Urinary bladder (tissue), 4 donors: ENCODE measurements at places on chromosomes 7 and 10. TPM values are rescaled to one million over a fixed set of nuclear protein-coding genes. Genes with fewer than 3 reads are reported as not detected.

Gene GIMAP8
- total RNA-seq, result 15.2 TPM

Gene FOXI2
- not detected for total RNA-seq

Gene SLC26A5
- 1.6 TPM for total RNA-seq

Gene IRF5
- total RNA-seq, result 5.3 TPM

Gene NRCAM
- total RNA-seq, result 9.7 TPM

Gene MACC1
- total RNA-seq, result 7.1 TPM

DNA sequence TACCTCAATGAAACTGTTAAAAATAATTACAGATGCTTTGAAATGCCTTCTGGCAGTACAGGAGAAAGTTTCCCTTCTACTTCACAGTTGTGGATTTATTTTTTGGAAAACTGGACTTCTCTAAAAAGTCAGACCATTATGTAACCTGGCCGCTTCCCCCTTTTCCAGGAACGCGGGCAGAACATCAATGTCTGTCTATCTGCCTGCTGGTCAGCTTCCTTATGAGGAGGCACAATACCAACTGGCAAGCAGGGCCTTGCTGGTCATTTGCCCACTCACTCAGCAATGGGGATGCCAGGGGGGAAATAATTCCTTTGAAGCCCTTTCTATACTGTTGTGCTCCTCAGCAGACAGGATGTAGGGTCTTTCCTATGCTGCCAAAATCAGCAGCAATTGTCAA lies 22.5 kb upstream of the ADRB1 start:
- no peak for DNase-seq

DNA sequence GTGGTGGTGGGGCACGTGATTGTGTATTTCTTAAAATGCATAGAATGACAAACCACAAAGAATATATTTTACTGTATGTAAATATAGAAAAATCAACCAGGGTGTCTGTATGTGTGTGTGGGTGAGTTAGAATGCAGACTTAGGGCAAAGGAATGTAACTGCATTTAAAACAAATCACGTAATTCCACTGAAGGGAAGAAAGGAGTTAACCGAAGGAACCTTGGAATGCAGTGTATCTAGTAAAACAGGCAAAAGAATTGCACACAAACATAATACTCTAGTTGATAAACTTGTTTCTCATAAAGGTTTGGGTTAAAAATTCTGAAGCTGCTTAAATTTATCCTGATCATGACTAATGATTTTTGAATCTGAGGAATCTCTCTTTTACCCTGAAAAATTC lies 134.9 kb downstream of the ADRA2A start:
- no peak for DNase-seq

DNA sequence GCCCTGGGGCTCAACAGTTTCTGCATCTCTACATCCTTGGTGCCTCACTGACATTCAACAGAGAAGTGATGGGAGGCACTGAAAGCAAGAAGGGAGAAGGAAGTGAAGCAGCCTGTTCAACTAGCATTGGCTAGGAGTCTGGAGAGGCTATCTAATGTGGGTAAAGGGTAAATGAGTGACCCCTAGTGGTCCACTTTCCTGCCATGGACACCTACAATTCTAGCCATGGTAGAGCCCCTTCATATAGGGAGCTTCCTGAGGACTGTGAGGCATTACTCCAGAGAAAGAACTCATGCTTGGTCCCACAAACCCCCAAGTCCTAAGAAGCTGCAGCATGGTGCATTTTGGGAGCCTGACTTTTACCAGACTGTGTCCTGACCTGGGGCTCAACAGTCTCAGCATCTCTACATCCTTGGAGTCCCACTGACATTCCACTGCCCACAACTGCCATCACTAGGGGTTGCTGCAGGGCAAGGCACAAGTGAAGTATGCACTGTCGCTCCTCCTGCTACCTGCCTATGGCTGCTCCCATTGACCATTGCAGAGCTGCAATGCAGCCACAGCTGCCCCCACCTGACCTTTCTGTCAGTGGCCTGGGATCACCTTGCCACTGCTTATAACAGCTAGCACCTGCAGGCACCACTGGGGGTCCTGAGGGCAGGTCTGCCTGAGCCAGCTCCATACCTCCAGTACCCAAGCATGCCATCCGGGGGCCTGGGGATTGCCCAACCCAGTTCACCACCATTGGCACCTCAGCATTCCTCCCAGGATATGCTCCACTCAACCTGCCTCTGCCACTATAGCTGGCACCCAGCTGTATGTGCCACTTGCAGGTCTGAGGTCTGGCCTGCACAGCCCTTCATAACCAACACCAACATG lies 44.1 kb upstream of the CDK6 start:
- no peak for DNase-seq

GRCh38 chr7:135936497-135937217 lies 40.5 kb downstream of the MTPN start:
- DNase-seq, result no peak

GRCh38 chr7:73718438-73718881 lies 1.0 kb downstream of the STX1A start:
- DNase-seq, result no peak

DNA sequence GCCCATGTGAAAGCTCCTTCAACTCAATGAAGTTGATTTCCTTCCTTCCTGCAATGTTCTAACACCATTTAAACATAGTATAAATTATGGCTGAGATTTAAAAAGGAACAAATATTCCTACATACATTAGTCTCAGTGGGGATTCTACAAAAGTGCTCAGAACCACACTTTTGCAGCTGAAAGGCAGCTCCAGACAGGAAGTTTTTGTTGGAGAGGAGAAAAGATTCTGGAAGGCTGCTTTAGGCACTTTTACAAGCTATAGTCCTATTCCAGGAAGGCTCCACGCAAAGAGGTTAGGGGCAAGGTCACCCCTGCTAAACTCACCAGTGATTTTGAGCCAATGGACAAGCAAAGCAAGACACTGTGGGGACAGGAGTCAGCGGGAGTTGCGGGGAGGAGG lies 179.2 kb upstream of the CDCA7L start:
- DNase-seq, result no peak

GRCh38 chr7:127375631-127376030 lies 16.9 kb downstream of the ZNF800 start:
- DNase-seq, result no peak

DNA sequence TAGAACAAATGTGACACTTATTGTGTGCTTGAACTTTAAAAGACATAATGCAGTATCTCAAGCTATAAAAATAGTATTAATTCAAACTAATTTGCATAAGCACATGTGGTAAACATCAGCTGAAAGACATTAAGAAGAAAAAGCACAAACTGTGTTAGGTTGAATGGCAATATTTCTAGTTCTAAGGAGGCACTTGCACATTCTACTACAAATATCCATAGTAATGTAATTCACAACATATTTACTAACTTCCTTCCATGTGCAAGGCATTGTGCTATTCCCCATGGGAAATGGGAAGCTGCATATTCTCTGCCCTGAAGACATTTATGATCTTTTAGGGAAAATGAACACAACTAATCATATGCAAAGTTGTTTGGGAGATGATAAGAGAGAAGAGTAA lies 80.2 kb upstream of the SLC13A1 start:
- no peak for DNase-seq

DNA sequence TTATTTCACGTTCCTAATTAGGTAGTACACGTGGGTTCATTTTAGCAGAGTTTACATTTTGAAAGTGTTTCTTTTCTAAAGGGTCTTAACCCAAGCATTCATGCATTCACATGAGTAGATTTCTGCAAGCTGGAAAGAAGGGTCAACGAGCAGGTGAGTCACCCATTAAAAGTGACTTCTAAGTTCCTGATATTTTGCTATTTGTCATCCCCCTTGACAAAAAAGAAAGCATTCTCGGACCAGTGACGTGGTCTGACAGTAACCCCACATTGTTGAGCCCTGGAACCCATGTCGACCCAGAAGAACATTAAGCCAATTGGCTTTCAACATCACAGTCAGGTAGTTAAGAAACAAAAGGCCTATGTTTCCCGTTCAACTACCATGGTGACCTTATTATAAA lies 49.6 kb downstream of the ABCB5 start:
- no peak for DNase-seq

GRCh38 chr10:24197263-24197662 lies 11.7 kb upstream of the KIAA1217 start:
- DNase-seq, result no peak

DNA sequence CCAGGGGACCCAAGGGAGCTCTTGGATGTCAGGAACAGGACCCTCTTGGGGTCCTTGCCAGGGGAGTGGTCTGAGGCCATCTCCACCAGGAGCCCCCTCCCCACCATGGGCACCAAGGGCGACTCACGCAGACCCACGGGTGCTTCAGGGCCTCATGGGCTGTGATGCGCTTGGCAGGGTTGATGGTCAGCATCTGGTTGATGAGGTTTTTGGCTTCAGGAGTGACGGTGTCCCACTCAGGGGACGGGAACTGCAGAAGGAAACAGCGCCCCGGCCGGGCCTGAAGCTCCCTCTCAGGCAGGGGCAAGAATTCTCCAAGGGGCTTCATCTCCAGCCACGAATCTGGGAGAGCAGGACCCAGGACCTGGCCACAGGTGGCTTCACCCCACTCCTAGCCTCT lies 41.3 kb downstream of the YKT6 start:
- DNase-seq, result no peak

DNA sequence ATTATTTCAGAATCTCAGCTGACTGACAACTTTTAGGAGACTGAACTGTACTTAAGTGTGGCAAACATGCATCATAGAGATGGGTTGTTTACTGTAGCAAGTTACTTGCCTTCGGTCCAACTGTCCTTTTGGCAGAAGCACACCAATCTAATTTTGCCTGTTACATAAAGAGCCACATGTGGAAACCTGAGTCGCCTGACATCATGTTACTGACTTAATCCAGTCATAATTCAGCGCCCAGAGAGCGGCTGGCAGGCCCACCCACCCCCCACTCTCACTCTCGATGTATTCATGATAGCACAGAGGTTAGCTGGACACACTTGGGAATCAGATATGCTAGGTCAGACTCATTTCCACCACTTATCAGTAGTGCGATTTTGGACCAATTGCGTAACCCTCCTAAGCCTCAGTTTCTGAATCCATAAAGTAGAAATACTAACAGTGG lies 57.3 kb upstream of the CAPZA2 start:
- DNase-seq, result no peak

GRCh38 chr10:8163824-8164223 lies 109.3 kb downstream of the GATA3 start:
- DNase-seq, result no peak

GRCh38 chr10:87635498-87636312 lies 24.0 kb upstream of the PAPSS2 start:
- no peak for DNase-seq

DNA sequence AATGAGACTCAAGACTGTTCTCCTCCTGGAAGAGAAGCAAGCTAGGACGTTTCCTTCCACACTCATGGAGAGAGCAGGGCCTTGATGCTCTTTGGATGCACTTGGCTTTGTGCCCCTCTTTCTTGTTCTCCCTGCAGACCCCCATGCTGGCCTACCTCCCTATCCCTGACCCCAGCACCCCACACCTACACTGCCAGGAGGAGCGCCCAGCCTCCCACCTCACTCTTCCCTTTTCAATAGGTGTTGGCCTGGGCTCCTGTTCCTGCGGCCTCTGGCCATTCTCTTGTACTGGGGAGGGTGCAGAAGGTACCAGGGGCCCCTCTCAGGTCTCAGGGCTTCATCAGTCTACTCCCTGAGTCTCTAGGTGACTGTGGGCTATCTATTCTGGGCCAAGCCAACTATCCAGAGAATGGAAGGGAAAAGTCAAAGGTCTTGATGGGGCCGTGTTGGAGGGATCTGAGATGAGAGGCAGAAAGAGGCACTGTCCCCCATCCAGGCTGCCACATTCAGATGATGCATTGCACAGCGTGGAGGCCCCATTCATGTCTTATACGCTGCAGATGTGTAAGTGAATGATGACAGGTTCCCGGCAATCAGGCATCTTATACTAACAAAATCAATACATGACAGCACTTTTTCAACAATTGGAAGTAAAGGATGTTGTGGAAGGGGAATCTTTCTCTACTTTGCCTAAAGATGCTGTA lies 32.7 kb upstream of the LOXL4 start:
- DNase-seq, result no peak

DNA sequence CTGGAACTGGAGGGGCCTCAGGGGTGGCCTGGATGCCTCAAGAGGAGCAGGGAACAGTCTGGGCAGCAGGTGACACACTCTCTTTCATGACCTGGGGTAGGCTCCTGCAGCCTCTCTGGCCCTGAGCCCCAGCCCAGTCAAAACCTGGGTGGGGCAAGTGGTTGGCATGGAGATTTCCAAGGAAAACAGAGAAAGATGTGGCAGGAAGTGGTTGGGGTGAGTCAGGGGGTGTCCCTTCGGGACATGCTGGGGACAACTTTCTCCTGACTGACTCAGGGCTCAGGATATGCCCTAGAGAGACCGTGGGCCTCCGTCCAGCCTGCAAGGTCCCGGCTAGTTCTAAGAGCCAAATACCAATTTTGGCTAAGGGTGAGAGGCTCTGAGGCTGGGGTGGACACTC lies 2.9 kb downstream of the AQP1 start:
- no peak for DNase-seq
